ENCODE measurements at places on chromosomes 13 and 19.

- no peak for DNase-seq
These were observed 5.3 kb downstream of the CPAMD8 start for GRCh38 chr19:17021328-17021727.

DNA sequence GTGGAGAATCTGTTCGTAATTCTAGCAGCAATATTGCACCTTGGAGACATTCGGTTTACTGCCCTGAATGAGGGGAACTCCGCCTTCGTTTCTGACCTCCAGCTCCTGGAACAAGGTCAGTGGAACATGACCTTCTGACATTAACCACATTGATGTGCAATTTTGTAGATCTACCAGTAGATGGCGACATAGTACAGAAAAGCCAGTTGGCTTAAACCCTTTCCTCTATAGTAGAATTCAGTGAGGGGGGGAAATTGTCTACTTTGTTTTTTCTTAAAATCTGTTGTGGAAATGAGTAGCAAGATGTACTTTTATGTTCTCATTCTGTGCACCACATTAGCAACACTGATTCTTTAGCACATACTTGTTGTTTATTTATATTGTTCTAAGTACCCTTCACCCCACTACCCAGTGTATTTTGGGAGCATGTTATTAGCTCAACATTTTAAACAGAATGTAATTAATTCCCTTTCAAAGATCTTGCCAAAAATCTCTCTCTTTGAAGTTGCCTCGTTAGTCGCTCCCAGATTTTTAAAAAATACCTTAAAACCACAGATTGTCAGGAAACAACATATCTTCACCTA, 332.2 kb downstream of the MYO16 start:
- DNase-seq = no peak

- DNase-seq = peak; percentile 28
These were observed 425.7 kb downstream of the KLF12 start for GRCh38 chr13:73708393-73708985.

- no peak for DNase-seq
These were observed 234.6 kb downstream of the POSTN start for GRCh38 chr13:37364007-37364406.

DNA sequence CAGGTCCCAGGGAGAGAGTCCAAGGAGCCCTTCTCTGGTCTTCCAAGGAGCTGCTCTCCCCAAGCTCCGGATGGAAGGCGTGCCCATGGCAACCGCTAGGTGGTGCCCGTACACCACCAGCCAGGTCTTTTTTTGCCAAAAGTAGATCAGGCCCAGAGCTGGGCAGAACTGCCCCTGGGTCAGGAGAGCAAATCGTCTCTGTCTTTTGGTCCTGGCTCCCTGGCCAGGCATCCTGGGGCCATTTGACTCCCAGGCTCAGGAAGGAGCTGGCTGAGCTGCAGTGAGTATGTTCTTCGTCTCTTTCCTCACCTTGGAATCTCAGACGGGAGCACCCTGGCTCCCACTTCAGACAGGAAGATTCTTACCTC, 24.6 kb upstream of the BCL3 start:
- DNase-seq = peak; percentile 74

DNA sequence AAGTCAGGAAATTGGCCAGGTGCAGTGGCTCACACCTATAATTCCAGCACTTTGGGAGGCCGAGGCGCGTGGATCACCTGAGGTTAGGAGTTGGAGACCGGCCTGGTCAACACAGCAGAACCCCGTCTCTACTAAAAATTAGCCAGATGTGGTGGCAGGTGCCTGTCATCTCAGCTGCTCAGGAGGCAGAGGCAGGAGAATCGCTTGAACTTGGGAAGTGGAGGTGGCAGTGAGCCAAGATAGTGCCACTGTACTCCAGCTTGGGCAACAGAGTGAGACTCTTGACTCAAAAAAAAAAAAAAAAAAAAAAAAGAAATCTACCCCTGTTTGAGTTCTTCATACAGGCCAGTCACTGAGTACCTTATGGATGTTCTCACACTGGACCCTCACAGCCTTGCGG, 42.0 kb downstream of the SLC15A1 start:
- no peak for DNase-seq

DNA sequence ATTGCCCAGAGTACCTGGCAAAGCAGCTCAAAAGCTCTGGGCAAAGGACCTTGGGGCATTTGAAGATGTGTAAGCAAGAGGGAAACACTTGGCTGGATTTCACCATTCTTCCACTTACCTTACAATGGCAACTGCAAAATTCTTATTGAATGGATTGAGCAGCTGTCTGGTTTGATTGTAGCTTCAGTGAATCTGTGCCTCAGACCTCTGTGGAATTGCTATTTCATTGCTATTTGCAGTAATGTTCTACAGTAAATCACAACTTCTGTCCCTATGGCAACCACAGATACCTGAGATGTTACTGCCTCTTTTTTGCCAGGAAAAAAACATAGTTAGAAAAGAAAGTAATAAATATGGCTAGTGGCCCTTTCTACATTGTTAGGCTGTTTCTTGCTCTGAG, 519.5 kb downstream of the SUCLA2 start:
- DNase-seq = no peak

DNA sequence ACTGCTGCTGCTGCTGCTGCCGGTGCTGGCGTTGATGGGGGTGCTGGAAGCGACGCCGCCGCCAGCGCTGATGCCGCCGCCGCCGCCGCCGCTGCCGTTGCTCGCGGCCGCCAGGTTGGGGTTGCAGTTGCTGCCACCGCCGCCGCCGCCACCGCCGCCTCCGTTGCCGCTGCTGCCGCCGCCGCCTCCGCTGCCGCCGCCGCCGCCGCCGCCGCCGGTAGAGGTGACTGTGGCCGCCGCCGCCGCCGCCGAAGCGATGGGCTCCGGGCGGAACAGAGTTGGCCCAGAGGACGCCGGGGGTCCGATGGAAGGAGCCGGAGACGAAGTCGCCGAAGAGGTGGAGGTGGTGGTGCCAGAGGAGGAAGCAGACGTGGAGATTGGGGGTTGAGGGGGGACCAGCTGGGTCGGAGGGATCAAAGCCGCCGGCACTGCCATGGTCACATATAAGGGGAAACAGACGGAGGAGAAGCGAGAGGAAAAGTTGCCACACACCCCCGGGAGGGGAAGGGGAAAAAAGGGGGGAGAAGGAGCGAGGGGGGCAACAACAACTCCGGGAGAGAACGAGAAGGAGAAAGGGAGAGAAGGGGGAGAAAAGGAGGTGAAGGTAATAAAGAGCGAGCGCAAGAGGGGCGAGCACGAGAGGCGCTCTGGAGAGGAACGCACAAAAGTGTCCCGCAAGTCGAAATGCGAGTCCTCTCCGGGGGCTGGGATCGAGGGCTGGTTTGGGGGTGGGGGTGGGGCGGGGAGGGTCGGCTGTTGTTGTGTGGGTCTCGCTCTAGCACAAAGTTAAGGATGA, 471 bp downstream of the DACH1 start:
- DNase-seq = no peak

DNA sequence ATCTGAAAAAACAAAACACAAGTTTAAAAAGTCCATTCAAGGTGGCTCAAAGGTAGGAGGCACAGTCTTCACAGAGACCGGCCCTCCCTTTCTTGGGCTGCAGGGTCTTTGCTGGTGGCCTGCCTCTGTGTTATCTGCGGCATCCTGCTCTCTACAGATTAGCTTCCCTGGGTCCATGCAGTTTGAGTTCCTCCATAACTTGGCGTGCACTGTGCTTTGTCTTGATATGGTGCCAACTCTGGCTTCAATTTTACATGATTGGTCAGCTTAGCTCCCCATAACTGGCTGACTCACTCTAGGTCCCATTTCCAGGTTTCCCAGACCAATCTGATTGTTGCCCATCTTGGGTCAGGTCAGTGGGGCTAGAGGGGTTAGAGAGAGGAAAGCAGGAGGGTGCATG, 41.8 kb downstream of the TPT1 start:
- DNase-seq = no peak

DNA sequence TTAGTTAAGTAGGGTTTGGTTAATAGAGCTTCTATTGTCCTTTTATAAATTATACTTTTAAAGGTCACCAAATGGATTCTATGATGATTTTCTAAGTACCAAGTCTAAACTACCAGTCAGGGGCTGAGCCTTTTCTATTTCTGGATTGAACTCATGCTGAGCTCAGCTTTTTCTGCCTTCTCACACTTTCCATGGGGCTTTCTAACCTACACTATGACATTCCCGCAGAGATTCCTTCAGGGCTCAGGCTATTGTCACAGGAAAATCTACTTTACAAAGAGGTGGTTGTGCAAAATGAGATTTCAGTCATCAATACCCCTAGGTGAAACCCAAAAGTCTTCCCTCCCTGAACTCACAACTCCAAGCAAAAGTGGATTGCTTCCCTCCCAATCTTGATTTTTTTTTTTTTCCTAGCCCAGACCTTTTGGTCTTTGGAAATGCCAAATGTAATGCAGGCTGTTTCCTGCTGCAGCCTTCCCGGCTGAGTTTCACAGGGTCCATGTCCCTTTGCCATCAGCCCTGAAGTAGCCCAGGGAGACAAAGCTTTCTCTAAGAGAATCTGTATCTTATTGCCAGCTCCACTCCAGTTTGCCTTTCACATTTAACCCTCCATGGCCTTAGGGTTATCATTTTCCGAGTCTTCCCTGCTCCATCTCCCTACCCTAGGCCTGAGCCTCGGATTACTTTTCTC, 13.6 kb downstream of the C13orf42 start:
- DNase-seq = no peak

DNA sequence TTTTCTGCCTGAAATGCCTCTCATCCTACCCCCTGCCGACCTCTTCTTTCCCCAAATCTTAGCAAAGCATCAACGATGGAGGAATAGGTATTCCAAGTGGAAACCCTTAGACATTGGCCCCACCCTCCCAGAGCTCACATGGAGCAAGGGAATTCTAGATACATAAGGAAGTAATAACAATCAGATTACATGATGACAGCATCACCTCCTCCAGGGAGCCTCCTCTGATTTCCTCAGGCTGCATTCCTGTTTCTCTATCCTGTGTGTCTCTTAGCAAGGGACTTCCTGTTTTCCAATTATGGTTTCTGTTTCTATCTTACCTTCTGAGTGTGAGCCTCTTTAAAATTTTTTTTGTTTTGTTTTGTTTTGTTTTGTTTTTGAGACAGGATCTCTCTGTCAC, 246.6 kb downstream of the TSHZ3 start:
- no peak for DNase-seq

- no peak for DNase-seq
These were observed 57.0 kb downstream of the SLC10A2 start for GRCh38 chr13:103009051-103009840.

GRCh38 chr19:10290357-10290875, 664 bp downstream of the ICAM5 start:
- no peak for DNase-seq

DNA sequence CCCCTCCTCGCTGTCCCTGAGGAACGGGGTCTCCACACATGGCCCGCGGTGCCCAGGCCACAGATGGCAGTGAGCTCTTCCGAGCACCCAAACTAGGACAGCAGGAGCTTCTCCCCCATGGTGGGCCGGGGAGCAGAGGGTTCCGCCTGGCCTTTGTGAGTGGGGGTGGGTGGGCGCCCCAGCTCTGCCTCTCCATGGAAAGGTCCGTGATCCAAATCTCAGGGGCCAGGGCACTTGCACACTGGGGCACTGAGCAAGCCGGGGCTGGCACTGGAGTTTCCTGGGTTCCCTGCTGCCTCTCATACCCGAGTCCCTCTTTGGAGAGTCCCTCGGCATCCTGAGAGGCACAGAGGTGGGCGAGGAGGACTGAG, 2.2 kb upstream of the DIRAS1 start:
- no peak for DNase-seq
